HS-5 (cell line): ENCODE measurements at places on chromosomes 3 and 15.

DNA sequence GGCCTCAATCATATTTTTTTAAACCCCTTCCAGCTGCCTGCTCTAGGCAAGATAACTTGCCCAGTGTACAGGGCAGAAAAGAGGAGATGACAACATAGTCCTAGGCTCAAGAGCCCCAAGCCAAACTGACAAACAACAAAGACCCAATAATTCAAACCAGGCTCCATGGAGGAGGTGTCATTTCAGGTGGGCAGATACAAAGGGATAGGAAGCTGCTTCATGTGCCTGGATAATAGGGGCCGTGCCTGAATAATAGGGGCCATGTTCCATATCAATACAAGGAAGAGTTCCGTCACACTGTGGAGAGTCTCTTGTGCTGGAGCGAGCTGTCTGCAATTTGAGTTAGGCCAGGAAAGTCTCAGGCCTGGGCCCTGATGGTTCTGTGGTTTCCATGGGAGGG, 35.4 kb upstream of the TRIM71 start:
- DNase-seq: no peak

DNA sequence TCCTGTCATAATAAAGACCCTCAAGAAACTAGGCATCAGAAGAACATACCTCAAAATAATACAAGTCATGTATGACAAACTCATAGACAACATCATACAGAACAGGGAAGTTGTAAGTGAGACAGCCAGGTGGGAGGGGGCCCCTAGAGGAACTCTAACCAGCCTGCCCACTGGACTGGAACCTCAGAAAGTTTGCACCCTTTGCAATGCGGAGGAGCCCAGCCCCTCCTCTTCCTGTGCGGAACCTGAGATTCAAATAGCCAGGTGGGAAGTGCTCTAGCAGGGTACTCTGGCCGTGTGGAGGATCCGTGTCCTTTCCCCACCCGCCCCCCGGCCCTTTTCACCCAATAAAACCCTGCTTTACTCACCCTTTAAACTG, 387.0 kb upstream of the CBLB start:
- no peak for DNase-seq

DNA sequence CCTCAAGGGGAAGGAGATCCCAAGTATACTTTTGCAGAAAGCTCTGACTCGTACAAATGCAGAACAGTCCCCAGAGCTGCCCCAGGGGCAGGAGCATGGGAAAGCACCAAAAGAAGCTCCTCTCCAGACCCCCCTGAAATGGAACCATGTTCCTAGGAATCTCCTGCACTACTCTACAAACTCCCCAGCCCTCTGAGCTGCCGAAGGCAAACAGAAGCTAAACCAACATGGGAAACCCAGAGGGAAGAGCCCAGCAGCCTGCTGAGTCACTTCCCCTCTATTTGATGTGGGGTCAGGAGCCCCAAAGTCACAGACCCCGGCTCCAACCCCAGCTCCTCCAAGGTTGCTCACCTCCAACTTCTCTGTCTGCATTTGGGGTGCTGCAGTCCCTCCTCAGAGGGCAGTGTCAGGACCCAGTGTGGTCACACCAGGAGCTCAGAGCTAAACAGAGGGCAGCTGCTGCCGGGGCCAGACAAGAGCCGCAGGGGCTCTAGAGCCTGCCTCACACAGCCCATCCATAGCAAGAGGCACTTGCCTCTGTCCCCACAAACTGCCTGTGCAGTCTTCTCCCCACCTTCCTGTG, 3.8 kb upstream of the PLXNA1 start:
- DNase-seq: no peak

GRCh38 chr3:170599091-170599490, 13.2 kb upstream of the SLC7A14 start:
- DNase-seq: no peak

- no peak for DNase-seq
Measured at GRCh38 chr3:71127844-71128243, 455.7 kb downstream of the FOXP1 start.

DNA sequence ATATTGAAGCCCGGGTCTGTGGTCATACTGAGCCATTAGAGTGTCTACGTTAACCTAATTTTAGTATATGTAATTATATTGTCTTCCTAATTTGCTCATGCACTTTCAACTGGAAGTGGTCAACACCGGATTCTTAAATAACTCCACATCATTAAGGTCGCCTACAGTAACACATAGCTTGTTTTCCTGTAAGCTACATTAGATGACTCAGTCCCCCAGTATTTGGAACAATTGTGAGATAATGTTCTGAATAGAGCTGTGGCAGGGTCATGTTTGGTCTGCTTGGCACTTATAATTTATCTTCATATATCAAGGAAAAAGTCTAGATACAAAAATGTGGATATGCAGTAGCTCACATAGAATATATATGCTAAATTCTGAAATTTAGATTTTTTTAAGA, 486.2 kb downstream of the IGSF11 start:
- DNase-seq: peak; percentile 39

- no peak for DNase-seq
Measured at GRCh38 chr3:120163816-120164215, 69.6 kb upstream of the GSK3B start.

DNA sequence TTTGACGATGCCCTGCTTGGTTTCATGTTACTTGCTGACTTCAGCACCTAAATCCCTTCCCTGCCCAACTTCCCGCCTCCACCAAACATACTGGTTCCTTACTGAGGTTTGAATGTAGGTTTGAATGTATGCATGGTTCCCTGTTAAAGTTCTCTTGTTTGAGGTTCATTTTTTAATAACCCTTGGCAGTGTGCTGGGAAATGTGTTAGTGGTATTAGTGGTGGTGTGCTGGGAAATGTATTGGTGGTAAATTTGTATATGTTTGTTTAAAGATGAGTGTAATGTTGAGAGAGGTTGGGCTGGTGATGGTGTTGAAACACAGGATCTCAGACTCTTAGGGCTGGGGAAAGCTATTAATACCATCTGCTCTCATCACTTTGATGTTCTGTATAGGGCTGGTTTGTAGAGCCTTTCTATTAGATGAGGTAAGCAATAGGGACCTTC, 392.7 kb downstream of the PTPRG start:
- no peak for DNase-seq

- no peak for DNase-seq
Measured at GRCh38 chr3:14461748-14462324, 59.4 kb downstream of the SLC6A6 start.

GRCh38 chr3:19866751-19867347, 67.2 kb downstream of the EFHB start:
- DNase-seq: peak; percentile 19
